GM10248 (cell line): ENCODE measurements at places on chromosomes 5 and 9.

DNA sequence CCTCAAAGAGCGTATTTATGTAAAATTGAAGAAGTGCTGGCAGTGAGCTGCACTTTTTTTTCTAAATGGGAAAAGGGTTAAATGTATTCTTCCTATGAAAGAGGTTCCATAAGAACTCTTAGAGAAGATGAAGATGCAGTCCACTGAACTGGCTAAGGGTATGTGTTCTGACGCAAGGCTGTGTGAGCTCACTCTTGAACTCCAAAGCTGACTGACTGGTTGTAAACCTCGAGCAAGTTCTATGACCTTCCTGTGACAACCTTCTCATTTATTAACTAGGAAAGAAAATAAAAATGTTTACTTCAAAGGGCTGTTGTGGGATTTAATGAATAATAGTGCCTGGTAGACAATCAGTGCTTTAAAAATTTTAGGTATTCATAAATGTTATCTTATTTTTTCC, 46.7 kb downstream of the POC5 start:
- no peak for DNase-seq

DNA sequence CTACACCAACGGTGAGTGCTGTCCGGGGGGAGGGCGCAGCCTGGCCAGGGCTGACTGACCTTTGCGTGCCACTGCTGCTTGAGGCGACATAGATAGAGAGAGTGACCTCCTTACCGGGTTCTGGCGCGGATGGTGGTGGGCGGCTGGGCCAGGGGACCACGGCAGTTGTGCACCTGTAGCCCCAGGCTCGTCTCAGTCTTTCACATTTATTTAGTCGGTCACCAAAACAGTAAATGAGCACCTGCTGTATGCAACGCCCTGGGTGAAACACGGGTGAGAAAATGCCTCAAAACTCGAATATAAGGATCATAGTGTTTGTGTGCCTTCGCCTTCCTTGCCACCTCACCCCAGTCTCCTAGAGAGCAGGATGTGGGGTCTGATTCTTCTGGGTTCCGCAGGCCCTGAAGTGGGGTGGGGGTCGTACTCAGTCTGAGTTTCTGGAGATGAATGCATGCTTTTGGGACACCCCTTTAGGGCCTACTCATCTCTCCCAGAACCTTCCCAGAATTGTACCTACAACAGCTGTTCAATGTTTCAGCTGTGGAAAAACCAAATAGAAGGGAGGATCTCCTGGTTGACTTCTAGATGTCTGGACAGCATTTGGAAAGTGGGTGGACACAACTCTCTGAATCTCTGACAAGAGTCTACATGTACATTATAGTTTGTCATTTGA, 714 bp downstream of the SEC24A start:
- no peak for DNase-seq

GRCh38 chr5:79932510-79933504, 58.3 kb downstream of the MTX3 start:
- DNase-seq, result no peak

- no peak for DNase-seq
These were observed 6.1 kb downstream of the SCAI start for GRCh38 chr9:125137200-125137599.

DNA sequence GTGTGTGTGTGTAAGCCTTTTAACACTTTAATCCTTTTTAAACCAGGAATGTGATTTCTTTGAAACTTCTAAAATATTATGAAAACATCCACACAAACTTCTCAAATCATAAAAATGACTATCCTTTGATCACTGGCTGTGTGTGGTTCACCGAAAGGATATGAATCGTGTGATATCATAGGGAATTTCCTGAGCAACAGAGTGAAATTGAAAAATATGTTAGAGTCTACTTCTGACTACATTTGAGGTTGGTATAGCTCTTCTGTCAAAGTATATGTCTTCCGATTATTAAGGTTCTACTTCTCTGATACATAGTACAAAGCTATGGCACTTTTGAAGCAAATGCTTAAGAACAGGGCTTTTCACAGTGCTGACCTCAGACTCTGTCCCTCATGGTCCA, 40.3 kb downstream of the RGMB start:
- DNase-seq, result no peak

GRCh38 chr5:6222121-6222520, 156.2 kb downstream of the MED10 start:
- no peak for DNase-seq

GRCh38 chr5:32109236-32109635, 64.9 kb downstream of the GOLPH3 start:
- DNase-seq, result no peak

DNA sequence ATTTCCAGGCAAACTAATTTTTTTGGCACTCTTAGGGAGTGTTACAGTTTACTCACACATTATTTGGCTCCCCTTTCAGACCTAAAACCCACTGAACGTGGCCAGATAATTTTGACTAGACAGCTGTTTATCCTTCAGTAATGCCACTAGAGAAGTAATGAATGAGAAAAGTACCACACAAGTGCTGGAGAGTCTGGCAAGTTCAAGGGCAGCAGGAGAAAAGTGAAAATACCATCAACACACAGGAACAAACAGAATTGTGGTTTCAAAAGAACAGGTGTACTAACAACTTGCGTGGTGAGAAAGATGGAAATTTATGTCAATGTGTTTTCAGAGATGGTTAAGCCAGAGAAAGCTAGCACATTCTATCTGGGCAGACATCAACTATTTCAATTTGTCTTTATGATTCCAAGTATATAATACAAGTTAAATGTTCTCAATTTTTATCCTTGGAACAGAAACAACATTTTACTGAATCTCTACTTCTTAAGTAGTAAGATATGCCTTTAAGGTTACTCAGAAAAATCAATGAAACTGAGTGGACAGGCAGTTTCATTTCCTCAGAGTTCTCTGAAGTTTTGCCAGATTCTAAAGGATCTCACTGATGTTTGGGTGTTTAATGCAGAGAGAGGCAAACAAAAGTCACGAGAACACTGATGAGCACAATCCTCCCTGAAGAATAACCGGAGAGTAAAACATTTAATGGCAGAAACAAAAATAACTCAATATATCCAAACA, 91.0 kb downstream of the ARSB start:
- peak; percentile 53 for DNase-seq

DNA sequence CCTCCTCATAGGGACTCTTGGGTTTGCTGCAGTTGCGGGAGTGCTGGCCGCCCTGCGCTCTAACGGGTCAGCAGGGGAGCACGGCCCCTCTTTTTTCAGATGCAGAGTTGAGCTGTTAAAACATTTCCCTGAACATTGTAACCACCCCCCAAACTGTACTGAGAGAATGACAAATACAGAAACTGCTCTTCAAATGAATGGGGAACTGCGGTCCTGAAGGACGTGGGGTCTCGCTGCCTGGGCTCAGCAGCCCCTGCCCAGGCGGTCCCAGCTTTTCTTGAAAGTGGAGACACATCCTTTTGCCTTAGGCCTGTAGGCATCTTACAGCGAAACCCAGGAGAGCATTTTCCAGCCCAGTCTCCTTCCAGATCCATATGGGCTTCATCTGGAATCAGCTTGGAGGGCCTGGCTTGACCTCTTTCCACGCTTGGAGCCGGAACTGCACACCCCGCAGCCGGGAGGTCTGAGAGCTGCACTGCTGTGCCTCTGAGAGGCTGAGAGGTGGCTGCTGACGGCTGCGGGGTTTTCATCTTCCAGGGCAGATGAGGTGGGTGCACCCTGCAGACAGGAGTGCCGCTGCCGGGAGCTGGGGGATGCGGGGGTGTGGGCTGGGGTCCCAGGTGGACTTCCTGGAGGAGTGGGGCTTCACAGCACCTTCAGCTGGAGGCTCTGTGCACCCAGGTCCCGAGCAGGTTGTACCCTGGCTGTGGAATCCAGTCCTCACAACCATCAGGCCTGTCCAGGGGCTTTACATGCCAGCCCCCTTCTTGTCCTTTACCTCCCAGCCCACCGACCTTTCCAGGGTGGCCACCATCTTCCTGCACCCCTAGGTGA, 1.2 kb upstream of the AGPAT2 start:
- peak; percentile 73 for DNase-seq

- peak; percentile 43 for DNase-seq
These were observed at the start of gene SEMA5A for GRCh38 chr5:9545992-9546851. Gene SEMA5A (minus strand): TSS chr5:9546075. CDS start chr5:9379946, 166,129 bp downstream.

GRCh38 chr9:37565661-37566618, 10.2 kb downstream of the FBXO10 start:
- DNase-seq, result peak; percentile 55

GRCh38 chr5:96893342-96893741, 17.0 kb downstream of the ERAP2 start:
- no peak for DNase-seq

- DNase-seq, result no peak
These were observed 93.9 kb downstream of the GPBP1 start for GRCh38 chr5:57267805-57268204.

DNA sequence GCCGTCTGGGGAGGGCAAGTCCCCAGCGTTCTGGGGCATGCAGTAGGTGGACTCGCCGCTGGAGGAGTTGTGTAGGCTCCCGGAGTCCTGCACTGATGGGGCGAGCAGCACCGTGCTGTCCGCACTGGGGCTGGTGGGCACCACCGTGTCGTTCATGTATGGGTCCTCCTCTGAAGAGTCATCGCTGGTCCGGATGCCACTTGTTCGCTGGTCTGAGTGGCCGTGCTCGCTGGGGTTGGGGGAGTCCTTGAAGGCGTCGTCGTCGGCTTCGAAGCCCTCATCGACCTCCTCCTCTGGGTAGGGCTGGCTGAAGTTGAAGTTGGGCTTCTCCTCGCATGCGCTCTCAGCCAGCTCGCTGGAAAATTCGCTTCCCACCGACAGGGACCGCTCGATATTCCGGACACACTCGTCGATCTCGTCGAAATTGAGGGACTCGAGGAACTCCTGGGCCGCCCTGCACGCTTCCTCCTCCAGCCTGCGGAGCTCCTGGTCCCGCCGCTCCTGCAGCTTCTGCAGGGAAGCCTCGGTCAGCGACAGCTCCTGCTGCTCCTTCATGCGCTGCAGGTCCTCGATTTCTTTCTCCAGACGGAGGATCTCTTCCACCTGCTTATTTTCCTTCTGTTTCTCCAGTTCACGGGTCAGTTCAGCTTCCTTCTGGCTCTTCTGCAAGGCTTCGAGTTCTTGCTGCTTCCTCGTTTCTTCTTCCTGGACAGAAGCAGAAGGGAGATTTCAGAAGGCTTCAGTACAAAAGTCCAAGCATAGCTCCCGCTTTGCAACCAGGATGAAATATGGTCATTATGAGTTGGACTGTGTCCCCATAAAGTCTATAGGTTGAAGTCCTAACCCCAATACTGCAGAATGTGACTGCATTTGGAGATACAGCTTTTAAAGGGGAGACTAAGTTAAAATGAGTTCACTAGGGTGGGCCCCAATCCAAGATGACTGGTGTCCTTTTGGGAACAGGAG, 84.6 kb upstream of the RETREG1 start:
- DNase-seq, result no peak

GRCh38 chr9:95036676-95037075, 280.8 kb downstream of the FANCC start:
- no peak for DNase-seq
